ENCODE measurements at places on chromosomes 2 and 18. TPM values are rescaled to one million over a fixed set of nuclear protein-coding genes. Genes with fewer than 3 reads are reported as not detected.

KIF1A gene
- polyA plus RNA-seq: not detected

ATP6V1C2 gene
- not detected for polyA plus RNA-seq

IHH gene
- polyA plus RNA-seq: not detected

COL4A3 gene
- polyA plus RNA-seq: 0.03 TPM

OSBPL6 gene
- not detected for polyA plus RNA-seq

C2orf66 gene
- not detected for polyA plus RNA-seq

CASP8 gene
- polyA plus RNA-seq: 40.0 TPM

TSN gene
- polyA plus RNA-seq: 65.5 TPM

DLX1 gene
- not detected for polyA plus RNA-seq

COL3A1 gene
- not detected for polyA plus RNA-seq

ADD2 gene
- 0.18 TPM for polyA plus RNA-seq

ZNF396 gene
- polyA plus RNA-seq: 1.9 TPM

GATA6 gene
- not detected for polyA plus RNA-seq

RGPD4 gene
- polyA plus RNA-seq: not detected

CD8B gene
- 1.5 TPM for polyA plus RNA-seq

HOXD9 gene
- not detected for polyA plus RNA-seq

SIX3 gene
- polyA plus RNA-seq: not detected

CHPF gene
- polyA plus RNA-seq: 0.32 TPM

SPDYA gene
- polyA plus RNA-seq: not detected

ZC3H8 gene
- 6.9 TPM for polyA plus RNA-seq

RNF181 gene
- polyA plus RNA-seq: 475 TPM

TMEM247 gene
- not detected for polyA plus RNA-seq

AMER3 gene
- not detected for polyA plus RNA-seq

CFLAR gene
- 79.4 TPM for polyA plus RNA-seq

EN1 gene
- not detected for polyA plus RNA-seq

STK39 gene
- 1.2 TPM for polyA plus RNA-seq

MAP3K19 gene
- polyA plus RNA-seq: not detected

CRYBA2 gene
- polyA plus RNA-seq: not detected

RPRM gene
- polyA plus RNA-seq: 0.09 TPM

ALKAL2 gene
- polyA plus RNA-seq: not detected

SKOR2 gene
- not detected for polyA plus RNA-seq

ALLC gene
- not detected for polyA plus RNA-seq

ABCG5 gene
- polyA plus RNA-seq: not detected

CABYR gene
- not detected for polyA plus RNA-seq

SERPINB7 gene
- not detected for polyA plus RNA-seq

ARMC9 gene
- polyA plus RNA-seq: 0.27 TPM

TBC1D8 gene
- polyA plus RNA-seq: 22.4 TPM

PRKAG3 gene
- not detected for polyA plus RNA-seq

UGT1A8 gene
- not detected for polyA plus RNA-seq

ARHGEF4 gene
- not detected for polyA plus RNA-seq

Data from CD14-positive monocyte (primary cell).